ENCODE measurements at places on chromosomes 1 and 21.

DNA sequence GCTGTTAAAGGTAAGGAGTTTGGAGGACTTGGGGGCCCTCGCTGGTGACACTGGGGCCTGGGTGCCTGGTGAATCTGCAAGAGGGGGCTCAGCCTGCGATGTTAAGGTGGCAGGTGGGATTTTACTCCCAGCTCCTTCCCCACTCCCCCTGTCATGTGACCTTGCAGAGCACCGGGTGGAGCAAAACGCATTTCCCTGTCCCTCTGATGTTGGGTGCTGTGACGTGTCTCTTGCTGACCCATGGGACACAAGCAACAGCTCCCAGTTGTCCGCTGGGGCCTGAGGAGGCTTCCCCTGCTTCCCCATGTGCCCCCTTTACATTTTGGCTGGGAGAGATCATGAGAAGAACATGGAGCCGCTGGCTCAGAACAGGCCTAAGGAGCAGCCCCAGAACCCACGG lies 319.0 kb downstream of the MATN1 start:
- no peak for DNase-seq

GRCh38 chr21:42319851-42320572 lies 4.8 kb upstream of the TFF3 start:
- DNase-seq = no peak

GRCh38 chr1:59071289-59071688 lies 225.6 kb upstream of the FGGY start:
- DNase-seq = peak; percentile 22

GRCh38 chr1:209427277-209427676 lies 156.2 kb upstream of the CAMK1G start:
- DNase-seq = no peak

- no peak for DNase-seq
Measured at GRCh38 chr1:72278461-72278860, 3.9 kb downstream of the NEGR1 start.
